Activated CD4-positive, alpha-beta T cell treated with anti-CD3 and anti-CD28 coated beads for 1 hour (primary cell): ENCODE measurements at places on chromosomes 12 and 14.

GRCh38 chr14:75435473-75435872, 7.7 kb downstream of the JDP2 start:
- no peak for DNase-seq

GRCh38 chr12:126952096-126953007, 1314.6 kb upstream of the TMEM132C start:
- DNase-seq = no peak

GRCh38 chr12:32151086-32151485, 44.4 kb downstream of the BICD1 start:
- no peak for DNase-seq

DNA sequence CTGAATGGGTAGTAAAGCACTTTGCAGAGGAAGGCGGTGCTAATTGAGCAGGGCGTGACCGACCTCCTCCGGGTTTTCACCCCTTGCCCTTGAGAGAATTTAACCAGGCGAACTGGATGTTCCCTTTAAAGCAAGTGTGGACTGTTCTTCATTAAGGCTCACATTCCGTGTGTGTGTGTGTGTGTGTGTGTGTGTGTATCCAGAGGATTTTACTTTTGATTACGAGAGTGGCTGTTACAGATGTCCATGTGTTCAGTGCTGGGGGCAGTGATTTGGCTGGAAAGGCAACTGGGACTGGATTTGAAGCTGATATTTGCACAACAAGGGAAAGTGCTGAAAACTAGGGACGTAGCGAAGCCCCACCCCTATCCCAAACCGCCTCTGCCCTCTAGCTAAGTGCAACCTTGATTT, 2.2 kb downstream of the TMEM132C start:
- no peak for DNase-seq

DNA sequence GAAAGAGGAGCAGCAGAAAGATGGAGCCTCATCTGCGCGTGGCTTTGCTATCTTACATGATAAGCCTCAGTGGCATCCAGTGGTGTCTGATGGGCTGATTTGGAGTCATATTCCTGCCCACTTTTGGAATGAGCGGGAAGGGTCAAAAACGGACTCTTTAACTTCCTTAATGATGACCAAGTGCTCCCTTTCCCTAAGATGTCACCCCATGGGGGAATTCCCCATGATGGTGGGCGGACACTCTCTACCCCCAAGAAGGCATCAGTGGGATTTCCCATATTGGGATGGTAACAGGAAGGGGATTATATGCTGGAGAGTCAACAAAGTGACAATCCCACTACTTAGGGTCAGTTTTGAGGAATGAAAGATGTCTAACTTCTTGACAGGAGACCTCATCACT, 110.9 kb downstream of the GPATCH2L start:
- DNase-seq = no peak

GRCh38 chr14:28398506-28398905, 368.1 kb upstream of the FOXG1 start:
- no peak for DNase-seq

- no peak for DNase-seq
These were observed 19.7 kb upstream of the LRTM2 start for GRCh38 chr12:1800401-1801302.

- DNase-seq = no peak
These were observed 27.2 kb upstream of the PTPRB start for GRCh38 chr12:70664465-70664881.

GRCh38 chr12:105882404-105882803, 256.4 kb downstream of the NUAK1 start:
- DNase-seq = no peak

DNA sequence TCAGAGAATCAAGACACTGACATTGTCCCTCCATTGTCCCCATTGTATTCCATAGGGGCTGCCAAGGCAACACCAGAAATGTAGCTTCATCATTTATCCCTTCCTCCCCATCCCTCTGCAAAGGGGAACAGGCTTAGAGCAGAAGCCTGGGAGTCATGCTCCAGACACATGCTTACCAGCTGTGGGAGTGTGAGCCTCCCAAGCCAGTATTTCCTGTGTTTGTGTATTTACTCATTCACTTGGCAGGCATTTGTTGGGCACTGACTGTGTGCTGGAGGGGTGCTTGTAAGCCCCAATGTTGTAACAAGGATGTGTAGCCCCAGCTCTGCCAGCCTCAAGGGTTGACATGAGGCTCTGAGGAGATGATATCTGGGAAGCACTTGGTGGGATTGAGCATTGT, 46.0 kb upstream of the TCL1A start:
- DNase-seq = no peak

DNA sequence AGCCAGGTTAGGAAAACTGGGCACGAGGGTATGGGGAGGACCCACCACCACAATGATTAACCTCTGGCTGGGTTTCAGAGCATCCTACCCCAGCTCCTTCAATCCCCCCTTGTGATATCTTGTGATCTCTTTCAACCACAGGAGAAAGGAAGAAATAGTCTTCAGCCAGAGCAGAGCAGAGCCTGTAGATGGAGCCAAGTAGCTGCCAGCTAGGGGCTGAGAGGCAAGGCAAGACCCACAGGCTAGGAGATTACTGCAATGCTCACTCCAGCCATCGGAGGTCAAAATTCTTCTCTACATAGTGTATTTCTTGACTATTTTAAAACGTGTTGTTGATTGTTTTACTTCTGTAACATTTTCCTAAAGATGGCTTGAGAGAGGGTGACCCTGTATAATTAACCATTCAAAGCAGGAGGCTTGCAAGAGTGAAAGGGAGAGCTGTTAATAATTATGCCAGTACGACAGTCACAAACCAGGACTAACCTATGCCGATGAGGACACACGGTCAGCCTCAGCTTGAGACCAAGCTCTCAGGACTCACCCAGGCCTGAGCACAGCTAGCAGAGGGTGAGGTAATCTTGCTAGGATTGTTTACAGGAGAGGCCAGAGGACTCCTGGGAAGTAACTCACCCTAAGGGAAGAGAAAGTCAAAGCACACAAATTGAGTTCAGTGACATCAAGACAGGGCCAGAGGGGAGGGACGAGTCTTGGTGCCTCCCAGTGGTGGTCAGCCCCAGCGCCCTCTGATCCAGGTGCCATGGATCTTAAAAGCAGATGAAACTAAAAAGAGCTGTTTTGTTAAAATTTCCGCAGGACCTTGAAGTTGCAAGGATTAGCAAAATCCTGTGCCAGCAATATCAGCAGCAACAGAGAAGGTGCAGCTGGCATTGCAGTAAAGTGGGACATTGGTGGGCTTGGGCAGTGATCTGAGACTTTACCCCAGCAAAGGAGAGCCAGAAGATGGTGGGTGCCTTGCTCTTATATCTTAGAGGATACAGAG, 29.8 kb upstream of the CDKN3 start:
- no peak for DNase-seq

DNA sequence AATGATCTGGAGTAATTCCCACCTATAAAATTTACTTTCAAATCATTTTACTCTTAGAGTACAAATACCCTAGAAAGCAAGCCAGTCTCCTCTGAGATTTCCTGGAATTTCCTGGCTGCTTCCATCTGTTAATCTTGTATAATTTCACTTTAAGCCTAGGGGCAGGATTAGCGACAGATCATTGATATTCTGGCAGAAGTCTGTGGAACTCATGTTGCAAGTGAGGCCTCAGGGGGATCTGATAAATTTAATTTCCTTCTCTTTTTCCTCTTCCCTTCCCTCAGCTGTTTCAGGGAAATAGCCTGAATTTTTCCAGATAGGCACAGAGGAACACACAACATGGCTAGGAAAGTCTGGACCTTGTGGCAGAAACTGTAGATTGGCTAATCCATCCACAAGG, 5.9 kb upstream of the KRT6A start:
- no peak for DNase-seq

GRCh38 chr12:132491138-132491663, 1.2 kb downstream of the FBRSL1 start:
- no peak for DNase-seq

DNA sequence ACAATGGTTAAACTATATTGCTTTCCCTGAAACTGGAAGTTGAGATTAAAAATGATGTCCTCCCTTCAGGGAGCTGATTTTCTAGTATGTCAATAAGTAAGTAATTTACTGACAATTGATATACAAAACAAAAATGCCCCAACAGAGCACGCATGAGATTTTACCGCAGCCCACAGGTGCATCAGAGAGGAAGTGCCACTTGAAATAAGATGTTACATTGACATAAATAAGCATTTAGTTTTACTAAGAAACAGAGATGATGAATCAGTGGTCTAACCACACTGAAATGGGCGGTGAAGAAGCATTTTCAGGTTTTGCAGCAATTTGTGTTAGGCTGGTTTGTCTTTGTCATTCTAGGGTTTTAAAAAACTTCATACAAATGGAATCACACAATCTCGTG, 8.8 kb upstream of the CLECL1 start:
- peak; percentile 48 for DNase-seq

GRCh38 chr12:102317155-102317554, 119.5 kb upstream of the PMCH start:
- DNase-seq = no peak

- DNase-seq = no peak
These were observed 18.9 kb downstream of the LLPH start for GRCh38 chr12:66111605-66112004.

GRCh38 chr12:68229956-68230355, 4.3 kb upstream of the IL26 start:
- DNase-seq = no peak

GRCh38 chr12:91249054-91249453, 66.4 kb upstream of the DCN start:
- DNase-seq = no peak

- DNase-seq = no peak
These were observed 13.9 kb upstream of the AVPR1A start for GRCh38 chr12:63164911-63165310.

DNA sequence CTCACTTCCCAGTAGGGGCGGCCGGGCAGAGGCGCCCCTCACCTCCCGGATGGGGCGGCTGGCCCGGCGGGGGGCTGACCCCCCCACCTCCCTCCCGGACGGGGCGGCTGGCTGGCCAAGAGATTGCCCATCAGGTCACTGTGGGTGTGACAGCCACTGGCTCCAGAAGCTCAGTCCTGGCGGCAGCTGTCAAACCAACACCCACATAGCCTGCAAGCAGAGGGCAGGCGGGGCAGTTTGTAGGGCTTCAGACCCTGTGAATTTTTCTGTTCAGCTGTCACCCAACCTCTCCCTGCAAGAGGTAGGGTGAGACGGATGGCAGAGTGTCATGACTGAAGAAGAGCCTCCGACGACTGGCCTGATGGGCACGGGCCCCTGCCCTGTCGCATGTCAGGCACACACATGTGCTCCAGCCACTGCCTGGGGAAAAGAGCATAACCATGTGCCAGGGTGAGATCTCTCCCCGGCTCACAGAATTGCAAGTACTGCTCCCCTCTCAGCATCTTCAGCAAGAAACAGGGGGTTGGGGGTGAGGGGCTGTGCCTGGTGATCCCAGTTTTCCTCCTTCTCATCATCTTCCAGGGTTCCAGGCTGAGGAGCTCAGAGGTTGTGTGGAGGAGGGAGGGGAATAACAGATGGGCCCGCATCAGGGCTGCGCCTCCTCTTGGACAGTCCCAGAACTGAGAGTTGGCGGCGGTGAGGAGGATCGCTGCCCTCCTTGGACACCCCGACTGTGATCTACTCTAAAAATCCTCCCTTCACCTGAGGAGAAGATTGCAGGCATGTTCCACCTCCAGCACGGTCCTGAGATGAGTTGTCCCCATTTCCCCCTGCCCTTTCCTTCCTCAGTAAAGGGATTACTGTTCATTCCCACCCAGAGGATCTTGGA, 11.2 kb upstream of the PRPH start:
- DNase-seq = no peak

- no peak for DNase-seq
These were observed 70.4 kb downstream of the ARL6IP4 start for GRCh38 chr12:123050913-123051312.

- no peak for DNase-seq
These were observed 127.4 kb upstream of the ATP2B1 start for GRCh38 chr12:89836026-89836425.

GRCh38 chr12:27711317-27711682, 668 bp downstream of the MRPS35 start:
- DNase-seq = no peak

GRCh38 chr12:3299929-3300832, 190.8 kb upstream of the PRMT8 start:
- DNase-seq = peak; percentile 55

DNA sequence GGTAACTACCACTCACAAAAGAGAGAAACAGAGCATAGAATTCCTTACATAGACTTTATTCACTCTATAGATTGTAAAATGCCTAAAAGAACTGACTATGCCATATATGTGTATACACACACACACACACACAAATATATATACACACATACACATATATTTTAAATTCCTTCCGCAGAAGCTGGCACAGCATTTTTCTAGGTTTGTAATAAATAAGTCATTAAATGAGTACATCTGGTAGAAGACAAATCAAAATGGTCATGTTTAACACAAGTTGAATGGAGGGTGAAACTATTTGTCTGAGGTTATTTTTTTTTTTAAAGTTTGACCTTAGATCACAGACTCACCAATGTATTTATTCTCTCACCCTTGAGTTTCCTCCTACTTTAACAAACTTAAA, 58.2 kb downstream of the CCER1 start:
- DNase-seq = no peak

DNA sequence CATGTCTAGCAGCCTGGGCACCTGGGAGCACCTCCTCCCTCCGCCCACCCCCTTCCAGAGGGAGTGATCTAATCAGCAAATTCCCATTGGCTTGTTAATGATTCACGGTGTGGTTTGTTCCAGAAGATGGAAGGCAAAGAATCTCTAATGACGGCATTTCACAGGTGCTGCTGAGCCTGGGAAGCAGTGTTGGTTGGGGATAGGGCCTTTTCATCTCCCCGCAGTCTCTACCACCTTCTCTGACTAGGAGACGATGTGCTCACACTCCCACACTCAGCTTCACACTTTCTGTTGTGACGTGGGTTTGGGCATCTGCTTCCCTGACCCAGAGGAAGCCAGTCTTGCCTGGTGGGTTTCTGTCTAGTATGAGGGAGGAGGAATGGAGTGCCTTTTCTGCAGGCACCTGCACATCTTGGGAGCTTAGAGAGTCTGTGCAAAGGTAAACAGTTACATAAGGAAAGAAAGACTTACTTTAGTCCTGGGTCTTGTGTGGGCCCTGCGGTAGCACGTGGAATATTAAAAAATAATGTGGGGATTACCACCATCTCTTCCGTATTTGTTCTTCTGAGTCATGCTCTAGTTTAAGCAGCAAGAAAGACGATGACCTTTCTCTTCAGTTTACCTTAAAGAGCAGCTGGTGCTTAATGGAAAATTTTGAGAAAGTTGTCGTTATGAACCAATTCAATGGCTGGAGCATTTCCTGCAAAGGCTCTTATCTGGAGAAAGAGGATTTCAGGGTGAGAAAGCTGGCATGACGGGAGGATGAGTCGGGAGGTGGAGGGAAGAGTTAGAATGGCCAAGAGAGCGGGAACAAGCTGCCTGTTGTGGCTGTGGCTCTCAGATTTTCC, 70.6 kb upstream of the ARHGAP5 start:
- no peak for DNase-seq

GRCh38 chr12:30015631-30016337, 232.0 kb upstream of the TMTC1 start:
- DNase-seq = no peak

GRCh38 chr12:100564090-100564489, 9.4 kb upstream of the GAS2L3 start:
- no peak for DNase-seq
